ENCODE measurements at places on chromosomes 1 and 21. TPM values are rescaled to one million over a fixed set of nuclear protein-coding genes. Genes with fewer than 3 reads are reported as not detected.

GRCh38 chr1:199096591-199096990 lies 457.8 kb downstream of the PTPRC start:
- no peak for DNase-seq

- peak; percentile 50 for DNase-seq
Observed at GRCh38 chr1:227946624-227947385, 927 bp downstream of the WNT9A start.

Gene UBL4B
- not detected for total RNA-seq

DNA sequence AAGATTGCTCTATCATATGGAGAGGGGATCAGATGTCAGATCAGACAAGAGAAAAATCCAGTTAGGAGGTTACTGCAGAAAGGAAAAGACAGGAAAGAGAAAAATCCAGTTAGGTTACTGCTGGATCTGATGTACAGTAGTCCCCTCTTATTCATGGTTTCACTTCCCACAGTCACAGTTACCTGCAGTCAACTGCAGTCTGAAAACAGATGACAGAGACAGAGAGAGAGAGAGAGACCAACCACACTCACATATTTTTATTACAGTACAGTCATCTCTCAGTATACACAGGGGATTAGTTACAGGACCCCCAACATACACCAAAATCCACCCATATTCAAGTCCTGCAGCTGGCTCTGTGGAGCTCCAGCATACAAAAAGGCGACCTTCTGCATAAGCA lies 29.3 kb downstream of the NUP133 start:
- no peak for DNase-seq

Gene PADI2
- total RNA-seq, result not detected

DNA sequence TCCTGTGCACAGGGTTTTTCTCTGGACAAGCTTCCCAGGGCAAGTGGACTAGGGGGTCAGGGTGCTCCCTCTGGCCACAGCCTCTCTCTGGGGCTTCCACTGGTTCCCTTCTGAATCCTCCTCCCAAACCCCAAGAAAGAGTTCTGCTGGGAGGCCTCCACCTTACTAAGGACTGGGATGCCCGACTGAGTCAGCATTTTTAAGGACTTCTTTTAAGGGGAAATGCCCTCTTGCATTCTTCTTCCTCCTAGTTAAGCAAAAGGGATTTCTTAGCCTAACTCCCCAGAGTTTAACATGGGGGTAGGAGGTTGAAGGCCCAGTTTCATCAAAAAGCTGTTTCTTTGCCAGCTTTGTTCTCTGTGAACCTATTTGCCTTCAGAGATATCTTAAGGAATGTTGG lies 99.7 kb upstream of the KRTAP19-8 start:
- no peak for DNase-seq

DNA sequence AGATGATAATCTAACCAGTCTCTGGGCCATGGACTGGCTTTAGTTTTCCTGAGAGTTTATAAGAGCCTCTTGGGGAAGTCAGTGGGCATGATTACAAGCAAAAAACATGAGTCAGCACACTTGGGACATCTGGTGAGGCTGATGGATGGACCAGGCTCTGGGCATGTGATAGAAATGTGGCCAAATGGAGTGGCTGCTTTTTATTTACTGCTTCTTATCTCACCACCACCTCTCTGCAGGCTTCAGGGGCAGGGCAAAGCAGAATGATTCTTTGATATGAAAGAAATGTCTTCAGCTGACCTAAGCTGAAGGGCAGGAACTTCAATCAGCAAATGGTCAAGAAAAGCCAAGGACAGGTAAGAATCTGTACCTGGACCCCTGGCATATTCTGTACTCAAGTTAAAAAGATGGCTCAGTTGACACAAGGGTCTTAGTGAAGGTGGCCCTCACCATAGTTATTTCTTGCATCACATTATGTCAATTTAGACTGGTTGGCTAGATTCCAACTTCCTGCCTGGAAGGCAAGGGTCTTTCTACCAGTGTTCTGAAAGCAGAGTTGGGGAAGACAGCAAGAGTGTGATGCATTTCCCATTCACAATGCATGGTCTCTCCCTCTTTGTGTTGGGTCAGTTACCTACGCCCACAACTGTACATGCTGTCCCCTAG lies 162.8 kb downstream of the FASLG start:
- DNase-seq, result no peak

- DNase-seq, result no peak
Observed at GRCh38 chr1:183178545-183178944, 7.5 kb upstream of the LAMC2 start.

- no peak for DNase-seq
Observed at GRCh38 chr21:32192291-32193097, 86.4 kb downstream of the MIS18A start.

DNA sequence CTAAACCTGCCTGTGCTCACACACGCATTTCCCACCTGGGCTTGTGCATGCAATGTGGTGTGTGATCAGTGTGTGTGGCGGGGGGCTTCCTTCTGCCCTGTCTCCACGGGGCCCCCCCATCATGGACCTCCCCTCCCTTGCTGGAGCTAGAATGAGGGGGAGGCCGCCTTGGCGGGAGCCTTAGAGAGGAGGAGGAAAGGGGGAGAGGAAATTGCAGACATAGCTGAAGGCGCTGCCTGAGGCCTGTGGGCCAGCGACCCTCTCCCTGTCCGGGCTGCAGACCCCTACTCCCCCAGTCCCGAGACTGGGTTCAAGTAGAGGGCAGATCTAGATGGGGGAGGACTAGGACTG lies 883 bp upstream of the EVA1B start:
- DNase-seq, result no peak

Gene KCNK1
- not detected for total RNA-seq

DNA sequence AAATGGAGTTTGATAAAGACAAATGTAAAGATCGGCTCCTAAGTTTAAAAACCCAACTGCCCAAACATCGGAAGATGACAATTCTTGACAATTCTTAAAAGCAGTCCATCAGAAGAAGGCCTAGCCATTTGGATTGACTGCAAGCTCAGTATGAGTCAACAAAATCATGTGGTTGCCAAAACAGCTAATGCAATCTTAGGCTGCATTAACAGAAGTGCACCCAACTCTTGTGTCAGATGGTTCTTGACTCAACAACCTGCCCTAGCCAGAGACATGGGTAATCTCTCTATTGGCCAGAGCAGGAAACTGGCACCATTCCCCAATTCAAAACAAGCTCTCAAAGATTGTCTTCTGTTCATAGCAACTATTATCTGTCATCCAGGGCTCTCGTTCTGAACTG lies 9.9 kb upstream of the NCF2 start:
- no peak for DNase-seq

- no peak for DNase-seq
Observed at GRCh38 chr1:184199438-184200085, 148.0 kb downstream of the TSEN15 start.

DNA sequence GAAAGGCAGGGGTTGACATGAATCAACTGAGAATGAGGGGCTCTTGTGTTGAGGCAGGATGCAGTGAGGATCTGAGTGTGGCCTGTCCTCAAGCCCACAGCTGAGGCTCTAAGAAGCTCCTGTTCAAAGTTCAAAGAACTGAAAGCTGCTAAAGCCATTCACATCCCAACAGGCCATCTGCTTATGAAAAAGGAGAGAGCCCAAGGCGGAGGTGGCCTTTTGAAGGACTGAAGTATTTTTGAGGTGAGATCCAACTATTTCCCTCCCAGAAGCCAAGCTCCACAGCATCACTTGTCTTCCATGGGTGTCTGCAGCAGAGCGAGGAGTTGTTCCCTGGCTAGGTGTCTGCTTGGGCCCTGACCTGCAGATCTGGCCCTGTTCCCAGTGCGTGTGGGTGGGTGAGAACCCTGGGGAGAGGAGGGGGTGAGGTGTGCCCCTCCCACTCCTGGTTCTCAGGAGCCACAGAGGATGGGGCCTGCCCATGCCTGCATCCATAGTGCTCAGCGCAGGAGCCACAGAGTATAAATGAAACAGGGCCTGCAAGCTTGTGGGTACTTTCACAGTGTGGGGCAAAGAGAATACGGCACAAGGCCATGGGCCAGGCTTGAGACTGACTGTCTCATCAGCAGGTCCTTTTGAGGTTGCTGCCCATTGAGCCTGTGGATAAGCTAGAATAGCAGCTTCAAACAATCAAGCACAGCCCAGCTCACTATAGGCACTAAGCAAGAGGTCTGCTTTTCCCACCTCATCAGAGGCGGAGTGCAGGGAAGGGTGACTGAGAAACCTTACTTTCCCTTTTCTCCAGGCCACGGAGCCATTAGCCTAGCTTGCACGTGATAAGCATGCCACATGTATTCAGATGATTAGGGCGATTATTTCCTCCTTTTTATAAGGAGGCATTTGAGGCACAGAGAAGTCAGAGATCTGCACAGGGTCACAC lies 15.7 kb downstream of the REG4 start:
- no peak for DNase-seq

GRCh38 chr1:199042193-199042592 lies 403.4 kb downstream of the PTPRC start:
- DNase-seq, result no peak

- DNase-seq, result no peak
Observed at GRCh38 chr1:107750364-107750959, 214.5 kb downstream of the VAV3 start.

Gene RHOU
- total RNA-seq, result 3.4 TPM

- DNase-seq, result no peak
Observed at GRCh38 chr1:36515315-36516138, 32.8 kb upstream of the CSF3R start.

Gene MNDA
- 0.55 TPM for total RNA-seq

Gene CGN
- total RNA-seq, result 1.4 TPM

Gene OR4F29
- total RNA-seq, result not detected

Gene KRTAP19-3
- not detected for total RNA-seq

DNA sequence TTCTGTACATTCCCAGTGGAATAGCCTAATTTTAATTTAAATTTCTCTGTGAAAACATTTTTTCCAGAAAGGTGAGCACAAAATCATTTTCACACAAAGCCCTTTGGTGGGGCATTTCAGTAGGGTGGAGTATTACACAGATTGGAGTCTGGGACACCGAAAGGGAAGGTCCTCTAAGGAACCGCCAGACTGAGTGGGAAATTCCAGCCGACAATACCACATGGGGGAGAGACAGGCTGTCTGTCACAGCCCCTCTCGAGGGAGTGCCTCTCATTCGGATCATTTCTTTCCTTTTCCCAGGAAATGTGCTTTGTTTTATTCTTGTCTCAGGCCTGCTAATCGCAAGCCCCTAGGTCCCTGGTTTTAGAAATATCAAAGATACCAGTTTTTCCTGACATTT lies 150.6 kb upstream of the HOOK1 start:
- no peak for DNase-seq

- DNase-seq, result no peak
Observed at GRCh38 chr1:22670352-22670975, 17.4 kb downstream of the C1QB start.

DNA sequence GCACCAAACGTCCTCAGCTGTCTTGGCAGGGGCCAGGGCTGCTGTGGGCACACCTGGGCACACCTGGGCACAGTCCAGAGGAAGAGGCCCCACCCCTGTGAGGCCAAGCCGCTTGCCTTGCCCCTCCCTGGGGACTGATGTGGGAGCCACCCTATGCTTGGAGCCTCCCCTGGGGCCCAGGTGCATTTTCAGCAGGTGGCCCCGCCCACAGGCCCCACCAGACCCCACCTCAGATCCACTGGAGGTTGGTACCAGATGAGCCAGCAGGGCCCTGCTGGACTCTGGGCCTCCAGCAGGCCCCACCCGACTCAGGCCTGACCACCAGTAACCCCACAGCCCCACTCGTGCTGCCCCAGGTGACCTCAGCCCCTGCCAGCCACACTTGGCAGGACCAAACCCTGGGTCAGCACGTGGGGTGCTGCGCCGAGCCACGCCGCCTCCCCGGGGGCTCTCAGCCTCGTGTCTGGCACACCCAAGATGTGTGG lies 8.8 kb downstream of the SLC19A1 start:
- DNase-seq, result peak; percentile 34

GRCh38 chr1:244945109-244945671 lies 80.8 kb upstream of the HNRNPU start:
- no peak for DNase-seq

DNA sequence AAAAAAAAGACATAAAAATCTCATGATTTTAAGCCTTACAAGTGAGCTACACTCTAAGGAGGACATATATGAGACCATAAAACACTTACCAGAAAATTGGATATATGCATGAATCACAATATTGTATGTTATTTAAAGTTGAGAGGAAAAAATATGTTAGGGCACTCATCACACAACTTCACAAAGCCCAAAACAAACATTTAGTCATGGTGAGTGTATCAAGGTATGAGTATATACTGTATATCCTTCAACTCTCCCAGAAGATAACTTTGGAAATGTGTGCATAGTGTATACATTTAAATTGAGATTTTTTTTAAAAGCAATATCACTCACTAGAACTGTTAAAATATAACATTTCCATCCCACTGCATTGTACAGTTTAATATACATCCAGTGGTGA lies 259.3 kb downstream of the SRGAP2C start:
- no peak for DNase-seq

Gene APCS
- total RNA-seq, result not detected

- peak; percentile 49 for DNase-seq
Observed at GRCh38 chr1:44031252-44032169, at the start of gene SLC6A9. SLC6A9 (minus strand) TSS chr1:44031462; CDS start chr1:44024277, 7,185 bp downstream.

DNA sequence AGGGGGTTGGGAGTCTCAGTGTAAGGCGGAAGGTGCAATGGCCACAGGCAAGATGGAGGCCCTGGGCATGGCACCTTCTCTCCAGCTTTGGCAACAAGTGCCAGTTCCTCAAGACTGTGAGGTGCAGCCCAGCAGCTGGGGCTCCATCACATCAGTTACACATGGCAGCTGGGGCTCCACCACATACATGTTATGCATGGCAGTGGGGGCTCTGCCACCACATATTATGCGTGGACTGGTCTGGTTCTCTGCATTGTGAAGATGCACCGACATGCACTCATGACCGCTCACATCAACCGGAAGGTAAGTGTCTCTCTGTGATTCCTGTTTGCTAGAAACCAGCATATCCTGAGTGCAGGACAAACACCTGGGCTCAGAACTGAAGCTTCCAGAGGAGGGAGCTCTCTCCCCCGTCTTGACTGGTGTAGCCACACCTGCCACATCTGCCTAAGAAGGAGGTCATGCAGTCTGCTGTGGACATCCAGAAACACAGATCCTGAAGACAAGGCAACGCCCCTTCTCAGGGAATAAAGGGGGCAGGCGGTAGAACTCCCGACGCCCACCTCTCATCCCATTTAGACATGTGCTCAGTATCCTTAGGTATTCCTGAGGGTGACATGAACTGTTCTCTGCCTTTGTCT lies 104.1 kb upstream of the TMPRSS2 start:
- no peak for DNase-seq

Gene DMRTA2
- total RNA-seq, result not detected

Gene LDLRAD1
- not detected for total RNA-seq

Gene GJA9
- total RNA-seq, result not detected

All from CD4-positive, alpha-beta memory T cell (primary cell).